ENCODE measurements at places on chromosomes 4 and X.

GRCh38 chr4:123823244-123823643, 426.6 kb downstream of the SPRY1 start:
- no peak for DNase-seq

GRCh38 chr4:3369781-3370674, 71.7 kb upstream of the HGFAC start:
- DNase-seq, result no peak

GRCh38 chr4:166823848-166824247, 410.4 kb downstream of the SPOCK3 start:
- no peak for DNase-seq

- DNase-seq, result no peak
These were observed 225.7 kb downstream of the GRID2 start for GRCh38 chr4:92529510-92529909.

GRCh38 chrX:45172890-45173289, 27.8 kb downstream of the DIPK2B start:
- DNase-seq, result no peak

GRCh38 chr4:156472624-156473023, 499.0 kb downstream of the PDGFC start:
- no peak for DNase-seq

GRCh38 chr4:85866508-85866907, 391.6 kb downstream of the ARHGAP24 start:
- no peak for DNase-seq

DNA sequence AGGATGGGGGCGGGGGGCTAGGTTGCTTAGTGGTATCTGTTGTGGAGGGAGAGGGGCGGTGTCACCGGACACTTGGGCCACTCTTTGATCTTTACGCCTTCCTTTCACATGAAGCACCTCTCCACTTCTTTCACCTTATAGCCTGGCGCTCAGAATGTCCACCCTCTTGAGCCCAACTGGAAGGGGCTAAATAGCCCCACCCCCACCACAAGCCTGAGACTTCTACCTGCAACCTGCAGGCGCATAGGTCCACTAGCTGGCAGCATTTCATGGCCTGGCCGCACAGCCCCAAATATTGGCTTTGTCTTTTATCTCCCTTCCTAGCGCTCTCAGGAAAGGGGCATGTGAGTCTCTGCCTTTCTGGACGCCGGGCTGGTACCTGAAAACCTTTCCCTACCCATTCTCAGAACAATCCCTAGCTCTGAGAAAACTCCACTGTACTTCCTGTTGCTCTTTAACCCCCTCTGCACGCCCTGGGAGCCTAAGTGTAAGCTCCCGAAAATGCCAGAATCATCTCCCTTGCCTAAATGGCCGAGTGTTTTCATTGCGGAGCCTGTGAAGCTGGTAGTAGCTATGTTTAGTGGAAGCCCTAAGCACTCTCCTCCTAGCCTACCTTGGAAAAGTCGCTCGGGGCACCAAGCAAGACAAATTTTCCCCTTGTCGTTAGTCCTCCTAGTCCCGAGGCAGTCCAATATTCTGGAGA, 1.2 kb upstream of the TRPC5 start:
- no peak for DNase-seq

- DNase-seq, result no peak
These were observed 188.5 kb upstream of the TEX13C start for GRCh38 chrX:125131164-125131563.

DNA sequence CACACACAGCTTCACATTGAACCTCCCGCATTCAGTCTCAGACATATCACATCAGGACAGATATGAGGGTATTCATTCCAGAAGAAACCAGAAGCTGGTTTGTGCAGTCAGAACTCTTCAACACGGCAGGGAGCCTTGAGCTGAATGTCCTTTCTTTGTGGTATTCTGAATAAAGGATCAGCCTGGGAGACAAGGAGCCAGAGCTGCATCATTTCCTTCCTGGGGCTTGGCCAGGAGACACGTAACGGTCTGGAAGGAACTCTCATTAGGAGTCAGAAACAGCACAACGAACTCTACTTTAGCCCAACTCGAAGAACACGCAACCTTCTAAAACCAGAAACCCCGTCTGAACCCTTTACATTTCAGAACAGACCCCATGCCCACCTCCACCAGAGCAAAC, 46.4 kb downstream of the KDR start:
- no peak for DNase-seq

GRCh38 chrX:121579016-121579760, 531.8 kb downstream of the GLUD2 start:
- no peak for DNase-seq

GRCh38 chr4:10722957-10723356, 38.4 kb upstream of the CLNK start:
- no peak for DNase-seq

GRCh38 chr4:78518561-78518960, 33.0 kb upstream of the ANXA3 start:
- DNase-seq, result no peak

DNA sequence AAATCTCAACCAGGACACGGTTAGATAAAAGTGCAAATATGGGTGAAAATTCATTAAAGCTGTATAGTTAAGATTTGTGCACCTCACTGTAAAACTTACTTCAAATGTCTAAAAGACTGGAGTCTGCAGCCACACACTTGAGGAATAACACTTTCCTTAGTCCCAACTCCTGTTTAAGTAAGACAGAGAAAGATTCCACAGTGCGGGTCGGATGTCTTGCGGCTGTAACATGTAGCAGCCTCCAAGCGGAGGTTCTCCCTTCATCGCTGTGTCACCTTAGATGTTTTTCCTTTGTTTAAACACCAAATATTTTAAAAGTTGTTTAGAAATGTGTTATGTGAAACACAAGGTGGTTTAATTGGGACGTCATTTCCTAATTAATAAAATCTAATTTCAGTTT, 905 bp upstream of the MAEA start:
- DNase-seq, result no peak

GRCh38 chrX:153609917-153610835, 11.2 kb upstream of the CCNQ start:
- no peak for DNase-seq

GRCh38 chrX:19724409-19724808, 163.0 kb downstream of the SH3KBP1 start:
- DNase-seq, result no peak

DNA sequence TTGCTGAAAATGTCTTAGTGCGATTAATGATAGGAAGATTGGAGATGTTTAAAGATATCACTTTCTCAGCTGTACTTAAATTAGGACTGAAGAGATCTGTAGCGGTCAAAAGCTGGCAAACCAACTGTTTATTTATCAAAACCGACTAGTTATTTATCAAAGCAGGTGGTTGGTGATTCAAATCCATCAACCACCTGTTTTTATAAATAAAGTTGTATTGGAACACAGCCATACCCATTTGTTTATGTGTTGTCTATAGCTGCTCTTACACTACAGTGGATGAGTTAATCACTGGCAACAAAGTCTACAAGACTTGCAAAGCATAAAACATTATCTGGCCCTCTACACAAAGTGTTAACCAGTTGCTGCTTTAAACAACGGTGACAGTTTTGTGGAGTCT, 76.8 kb downstream of the IL15 start:
- no peak for DNase-seq

DNA sequence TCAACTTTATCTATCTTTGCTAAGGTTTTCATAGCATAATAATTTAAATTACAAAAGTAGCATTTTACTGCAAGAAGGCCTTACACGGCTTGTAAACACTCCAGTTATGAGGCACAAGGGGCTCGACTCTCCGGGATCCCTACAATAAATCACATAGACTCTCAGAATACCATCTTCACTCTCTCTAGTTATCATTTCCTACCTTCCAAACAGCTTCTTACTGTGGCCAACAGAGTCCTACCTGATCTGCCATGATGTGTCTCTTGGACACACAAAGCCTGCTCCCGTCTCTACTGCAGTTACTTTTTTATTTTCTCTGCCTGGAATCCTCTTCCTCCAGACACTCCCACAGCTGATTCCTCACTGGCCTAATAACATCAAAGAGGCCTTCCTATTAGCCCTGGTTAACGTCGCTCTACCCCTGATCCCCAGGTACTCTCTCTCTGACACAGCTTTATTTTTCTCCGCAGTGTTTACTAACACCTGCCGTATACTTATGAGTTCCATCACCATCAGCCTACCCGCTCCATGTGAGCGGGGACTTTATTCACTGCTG, 559.6 kb upstream of the DIPK2B start:
- no peak for DNase-seq

GRCh38 chrX:25805744-25806143, 332.4 kb upstream of the MAGEB18 start:
- DNase-seq, result no peak

- DNase-seq, result no peak
These were observed 114.3 kb downstream of the CPEB2 start for GRCh38 chr4:15116509-15117079.

DNA sequence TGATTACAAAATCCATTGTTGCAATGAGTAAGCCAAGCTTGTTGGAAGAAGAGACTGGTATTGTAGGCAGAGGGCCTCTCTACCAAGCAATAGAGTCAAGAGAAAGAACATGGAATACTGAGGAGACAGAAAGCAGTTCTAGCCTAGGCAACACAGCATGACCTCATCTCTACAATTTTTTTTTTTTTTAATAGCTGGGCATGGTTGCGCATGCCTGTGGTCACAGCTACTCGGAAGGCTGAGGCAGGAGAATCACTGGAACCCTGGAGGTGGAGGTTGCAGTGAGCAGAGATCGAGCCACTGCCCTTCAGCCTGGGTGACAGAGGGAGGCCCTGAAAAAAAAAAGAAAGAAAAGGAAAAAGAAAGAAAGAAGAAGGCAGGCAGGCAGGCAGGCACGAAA, 11.7 kb upstream of the ZBTB33 start:
- DNase-seq, result no peak

- no peak for DNase-seq
These were observed 113.7 kb downstream of the SOWAHB start for GRCh38 chr4:76784237-76784636.

GRCh38 chr4:150212485-150212884, 134.2 kb downstream of the DCLK2 start:
- no peak for DNase-seq

- DNase-seq, result no peak
These were observed 252.4 kb downstream of the CFAP299 start for GRCh38 chr4:80587871-80588385.

GRCh38 chr4:2599304-2599654, 62.8 kb downstream of the FAM193A start:
- DNase-seq, result no peak

GRCh38 chr4:141860974-141861373, 224.6 kb downstream of the IL15 start:
- no peak for DNase-seq

DNA sequence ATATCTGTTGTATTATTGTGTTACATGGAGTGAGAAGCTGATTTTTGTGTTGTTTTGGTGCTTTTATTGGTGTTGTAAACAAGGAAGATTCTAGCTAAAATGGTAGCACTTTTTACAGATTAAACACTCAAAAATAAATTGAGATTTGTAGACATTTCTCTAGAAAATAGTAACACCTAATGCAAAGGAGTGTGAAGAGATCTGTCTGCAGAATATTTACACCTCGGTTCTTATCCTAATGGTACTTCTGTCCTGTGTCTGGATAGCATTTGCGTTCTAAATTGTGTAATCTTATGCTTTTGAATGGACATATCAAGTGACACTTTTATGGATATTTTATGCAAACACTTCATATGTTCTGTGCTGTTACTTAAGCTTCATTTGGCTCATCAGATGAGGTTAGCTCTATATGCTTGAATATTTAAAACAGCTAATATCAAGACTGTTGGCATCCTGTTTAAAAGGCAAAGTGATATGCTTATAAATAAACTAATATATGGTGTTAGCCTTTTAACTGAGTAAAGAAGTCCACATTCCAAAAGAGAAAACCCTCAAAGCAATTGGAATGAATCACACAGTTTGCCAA, 6.0 kb downstream of the PCDH7 start:
- no peak for DNase-seq

- DNase-seq, result no peak
These were observed 126.3 kb downstream of the ATG4A start for GRCh38 chrX:108217876-108218275.
